ENCODE measurements at places on chromosomes 1 and 21. TPM values are rescaled to one million over a fixed set of nuclear protein-coding genes. Genes with fewer than 3 reads are reported as not detected.

MRTO4 gene
- 25.9 TPM for total RNA-seq

USP16 gene
- 11.7 TPM for total RNA-seq

ZC3H11A gene
- 37.5 TPM for total RNA-seq

NCSTN gene
- total RNA-seq = 80.8 TPM

CACNA1S gene
- total RNA-seq = not detected

HSPB7 gene
- not detected for total RNA-seq

ZSWIM5 gene
- total RNA-seq = 0.63 TPM

MYBPH gene
- not detected for total RNA-seq

VSIG8 gene
- not detected for total RNA-seq

MCOLN2 gene
- 0.49 TPM for total RNA-seq

DDR2 gene
- total RNA-seq = 11.5 TPM

CLCA2 gene
- not detected for total RNA-seq

ZMYND12 gene
- total RNA-seq = 1.9 TPM

TEDDM1 gene
- not detected for total RNA-seq

NPR1 gene
- total RNA-seq = 4.7 TPM

AMPD1 gene
- not detected for total RNA-seq

LCE1A gene
- not detected for total RNA-seq

BGLAP gene
- total RNA-seq = not detected

OR2AK2 gene
- not detected for total RNA-seq
